ENCODE measurements at places on chromosomes 2 and 18.

DNA sequence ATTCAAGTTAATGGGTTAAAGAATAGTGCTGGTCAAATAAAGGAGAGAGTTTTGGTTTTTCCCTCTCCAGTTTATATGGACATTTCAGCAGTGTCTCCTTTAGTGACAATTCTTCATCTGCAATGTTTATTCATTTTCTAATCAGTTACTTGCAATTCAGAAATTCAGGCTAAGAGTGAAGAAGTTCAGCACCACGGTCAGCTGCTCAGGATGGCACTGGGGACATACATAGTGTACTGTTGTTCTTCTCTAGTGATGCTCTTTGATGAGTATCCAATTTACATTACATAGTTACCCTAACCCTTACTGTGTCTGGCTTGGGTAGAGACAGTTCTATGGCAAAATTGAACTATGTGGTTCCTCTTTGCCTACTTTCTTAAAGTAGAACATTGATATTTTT lies 412.7 kb downstream of the CNTNAP5 start:
- no peak for DNase-seq

DNA sequence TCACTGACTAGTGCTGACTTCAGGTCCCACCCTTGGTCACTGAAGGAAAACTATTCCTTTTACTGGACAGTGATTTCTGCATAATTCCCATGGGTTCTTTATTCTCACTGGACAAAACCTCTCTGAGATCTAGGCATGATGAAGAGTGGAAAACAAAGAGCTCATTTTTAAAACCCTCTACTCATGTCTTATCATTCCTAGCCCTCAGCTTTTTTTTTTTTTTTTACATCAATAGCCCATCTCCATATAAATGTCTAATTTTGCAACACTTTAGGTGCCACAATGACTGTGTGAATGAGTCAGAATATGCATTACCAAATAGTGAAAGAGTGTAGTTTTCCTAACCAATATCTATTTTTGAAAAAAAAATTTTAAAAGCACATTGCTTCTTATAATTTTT lies 74.8 kb downstream of the TCF4 start:
- DNase-seq: no peak

DNA sequence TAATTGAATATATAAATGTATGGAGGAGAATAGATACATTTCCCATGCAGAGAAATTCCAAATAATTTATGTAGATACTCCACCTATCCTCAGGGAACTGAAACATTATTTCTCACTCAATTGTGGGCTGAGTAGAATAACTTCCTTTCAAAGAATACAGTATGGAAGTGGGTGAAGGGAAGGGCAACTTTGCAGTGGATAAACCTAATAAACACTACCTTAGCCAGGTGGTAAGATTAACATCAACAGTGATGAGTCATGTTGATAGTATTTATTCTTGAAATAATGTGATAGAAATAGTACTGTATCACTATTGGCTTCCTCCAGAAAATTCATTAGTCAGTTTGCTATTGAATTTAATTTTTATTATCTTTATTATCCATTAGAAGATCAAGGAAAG lies 716.4 kb upstream of the CHAC2 start:
- DNase-seq: no peak

GRCh38 chr2:12507295-12507694 lies 209.4 kb upstream of the TRIB2 start:
- DNase-seq: no peak

GRCh38 chr2:151996243-151997003 lies 102.4 kb downstream of the CACNB4 start:
- DNase-seq: no peak

- DNase-seq: no peak
Observed at GRCh38 chr2:159154366-159154765, 132.1 kb downstream of the WDSUB1 start.

GRCh38 chr2:234091432-234091879 lies 41.0 kb downstream of the SPP2 start:
- DNase-seq: no peak

GRCh38 chr2:25274868-25275574 lies 66.7 kb downstream of the DNMT3A start:
- no peak for DNase-seq

DNA sequence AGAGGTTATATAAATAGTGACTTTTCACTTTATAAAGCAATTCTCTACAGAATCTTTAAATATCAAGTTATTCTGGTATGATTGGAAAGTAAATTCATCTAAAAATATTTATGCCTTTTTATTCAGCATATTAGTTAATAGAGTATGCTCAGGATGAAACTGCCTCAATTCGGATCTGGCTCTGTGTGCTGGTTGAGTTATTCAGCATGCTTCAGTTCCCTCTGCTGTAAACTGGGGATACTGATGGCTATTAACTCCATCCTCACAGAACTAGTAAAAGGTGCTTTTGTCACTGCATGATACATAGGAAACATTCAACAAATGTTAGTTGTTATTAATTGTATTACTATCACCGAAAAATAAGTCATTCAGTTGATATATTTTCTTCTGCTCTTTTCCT lies 250.3 kb downstream of the NRXN1 start:
- DNase-seq: no peak

- no peak for DNase-seq
Observed at GRCh38 chr2:128069769-128070168, 21.2 kb upstream of the UGGT1 start.

DNA sequence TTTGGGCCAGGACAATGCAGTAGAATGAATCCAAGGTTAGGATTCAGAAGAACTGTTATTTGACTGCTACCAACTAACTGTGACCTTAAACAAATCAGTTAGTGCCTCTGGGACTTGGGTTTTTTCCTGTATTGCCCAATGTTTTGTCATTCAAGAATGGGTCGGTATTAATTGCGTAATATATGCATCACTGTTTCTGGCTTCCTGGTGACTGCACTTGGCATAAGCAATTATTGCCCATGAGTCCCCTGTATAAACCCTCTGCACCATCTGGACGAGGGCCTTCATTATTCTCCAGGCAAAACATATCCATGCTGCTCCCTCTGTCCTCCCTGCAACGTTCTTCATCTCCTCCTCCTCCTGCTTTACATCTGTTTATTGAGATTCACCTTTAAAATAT lies 255.8 kb upstream of the LRRTM1 start:
- no peak for DNase-seq

DNA sequence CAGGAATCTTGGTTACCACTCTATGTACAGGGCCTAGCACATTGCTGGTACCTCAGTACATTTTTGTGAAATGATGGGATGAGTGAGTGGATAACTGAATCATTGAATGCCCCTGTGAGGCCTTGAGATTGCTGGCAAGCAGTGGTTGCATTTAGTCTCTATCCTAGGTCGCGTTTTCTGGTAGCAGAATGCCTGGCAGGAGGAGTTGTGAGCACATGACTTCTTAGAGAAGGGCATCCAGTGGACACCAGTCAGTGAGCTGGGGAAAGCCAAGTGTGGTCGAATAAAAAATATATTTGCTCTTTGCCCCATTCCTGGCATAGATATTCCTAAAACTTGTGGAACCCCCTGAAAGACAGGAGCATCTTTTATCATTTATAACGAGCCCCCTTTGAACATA lies 61.8 kb upstream of the SMAD2 start:
- DNase-seq: no peak

- no peak for DNase-seq
Observed at GRCh38 chr2:209610631-209611030, 161.0 kb upstream of the UNC80 start.

GRCh38 chr18:53752781-53753367 lies 471.6 kb downstream of the MBD2 start:
- no peak for DNase-seq

DNA sequence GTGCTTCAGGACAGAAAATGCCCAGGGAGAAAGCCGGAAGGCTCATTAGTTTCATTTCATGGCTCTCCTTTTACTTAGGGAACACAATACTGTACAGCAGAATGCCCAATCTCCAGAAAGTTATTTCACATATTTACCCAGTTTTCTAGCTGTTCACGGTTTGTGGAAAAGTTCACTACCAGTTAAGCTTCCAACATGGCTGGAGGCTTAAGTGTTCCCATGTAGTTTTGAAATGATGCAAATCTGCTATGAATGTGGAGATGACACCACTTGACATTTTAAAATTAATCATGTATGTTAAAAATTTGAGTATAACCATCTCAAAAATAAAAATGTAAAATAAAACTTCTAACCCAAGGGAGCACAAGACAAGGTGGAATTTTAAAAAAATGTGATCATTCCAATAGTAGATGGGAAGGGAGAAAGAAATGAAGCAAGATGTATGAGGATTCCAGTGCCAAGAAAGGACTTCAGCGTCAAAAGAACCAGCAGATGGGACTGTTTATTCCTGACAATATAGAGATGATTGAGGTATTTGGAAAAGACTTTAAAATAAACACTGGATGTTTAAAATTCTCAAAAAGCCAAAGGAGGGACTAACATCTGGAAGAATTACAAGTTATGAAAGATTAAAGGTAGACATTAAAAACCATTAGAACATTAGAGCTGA lies 60.9 kb upstream of the OSR1 start:
- no peak for DNase-seq

DNA sequence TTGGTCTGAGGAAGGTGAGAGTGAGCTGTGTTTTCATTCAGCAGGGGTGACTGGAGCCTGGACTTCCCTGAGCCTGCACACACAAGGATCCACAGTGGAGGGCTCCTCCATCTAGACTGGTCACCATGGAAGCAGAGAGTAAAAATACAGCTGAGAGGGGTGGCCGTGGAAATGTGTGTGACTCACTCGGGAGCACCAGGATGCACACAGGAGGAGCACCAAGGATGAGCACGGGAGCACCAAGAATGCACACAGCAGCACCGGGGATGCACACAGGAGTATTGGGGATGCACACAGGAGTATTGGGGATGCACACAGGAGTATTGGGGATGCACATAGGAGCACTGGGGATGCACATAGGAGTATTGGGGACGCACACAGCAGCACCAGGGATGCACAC lies 365.2 kb upstream of the MYT1L start:
- DNase-seq: no peak

DNA sequence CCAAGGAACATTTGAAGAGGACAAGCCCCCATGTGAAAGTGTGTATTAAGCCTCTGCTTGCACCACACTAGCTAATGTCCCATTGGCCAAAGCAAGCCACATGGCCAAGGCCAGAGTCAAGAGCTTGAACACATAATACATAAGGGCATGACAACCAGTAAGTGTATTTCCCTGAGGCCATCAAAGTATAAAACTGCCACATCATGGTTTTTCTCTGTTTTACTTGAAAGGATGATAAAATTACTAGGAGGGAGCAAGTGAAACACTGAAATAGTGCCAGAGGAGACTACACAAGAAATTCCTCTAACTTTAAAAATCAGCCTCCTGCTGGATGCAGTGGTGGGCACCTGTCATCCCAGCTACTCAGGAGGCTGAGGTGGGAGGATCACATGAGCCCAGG lies 30.9 kb upstream of the EML6 start:
- no peak for DNase-seq

DNA sequence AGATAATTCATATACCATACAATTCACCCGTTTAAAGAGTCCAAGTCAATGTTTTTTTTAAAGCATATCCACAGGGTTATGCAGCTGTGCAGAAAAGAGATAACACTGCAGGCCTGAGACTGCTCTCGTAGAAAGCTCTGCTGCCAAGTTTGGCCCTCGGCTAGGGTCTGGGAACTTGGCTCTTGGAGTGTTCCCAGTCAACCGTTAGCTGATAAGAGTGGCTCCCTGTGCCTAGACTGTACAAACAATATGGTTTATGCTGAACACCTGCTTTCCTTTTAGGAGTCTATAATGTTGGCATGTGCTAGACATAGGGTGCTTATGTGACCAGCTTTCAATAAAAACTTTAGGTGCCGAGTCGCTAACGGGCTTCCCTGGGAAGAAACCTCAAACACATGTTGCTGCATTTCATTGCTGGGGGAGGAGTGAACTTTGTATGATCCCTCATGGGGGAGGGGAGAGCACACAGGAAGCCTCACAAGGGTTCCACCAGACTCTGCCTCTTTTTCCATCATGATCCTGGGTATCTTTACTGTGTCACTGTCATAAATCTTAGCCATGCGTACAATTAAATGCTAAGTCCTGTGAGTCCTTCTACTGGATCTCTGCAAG lies 34.7 kb downstream of the RFX8 start:
- no peak for DNase-seq

DNA sequence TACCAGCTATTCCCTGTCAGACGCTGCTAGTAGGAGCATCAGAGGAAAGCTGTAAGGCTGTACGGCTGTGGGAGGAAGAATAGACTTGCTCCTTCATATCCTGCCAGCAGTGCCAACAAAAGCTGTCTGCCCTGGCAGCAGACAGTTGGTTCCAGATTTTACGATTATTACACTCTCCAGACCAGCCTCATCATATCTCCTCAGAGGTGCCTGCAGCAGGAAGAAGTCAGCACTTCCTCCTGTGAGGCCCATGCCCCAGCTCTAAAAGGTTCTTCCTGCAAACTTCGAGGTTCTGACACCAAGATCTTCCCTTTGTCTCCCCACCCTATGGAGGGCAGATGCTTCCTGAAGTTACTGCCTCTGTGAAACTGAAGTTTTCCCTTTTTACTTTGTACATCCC lies 537.7 kb upstream of the PKDCC start:
- DNase-seq: no peak

GRCh38 chr2:157182834-157183396 lies 74.6 kb upstream of the GALNT5 start:
- DNase-seq: no peak

- no peak for DNase-seq
Observed at GRCh38 chr2:40028792-40029488, 249.9 kb upstream of the THUMPD2 start.

DNA sequence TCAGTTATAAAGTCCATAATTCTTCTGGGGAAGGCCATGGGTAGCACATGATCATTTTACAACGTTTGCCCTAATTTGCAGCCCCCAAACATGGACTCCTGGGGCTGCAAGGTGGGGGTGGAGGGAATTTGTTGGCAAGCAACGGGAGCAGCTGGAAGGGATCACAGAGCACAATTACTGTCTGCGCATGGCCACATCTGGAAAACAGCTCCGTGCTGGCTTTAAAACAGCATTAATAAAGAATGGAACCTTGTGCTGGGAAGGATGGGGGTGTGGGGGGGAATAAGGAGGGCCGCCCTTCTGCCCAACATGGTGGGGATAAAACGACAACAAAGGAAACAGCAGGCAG lies 60.9 kb upstream of the SLC14A2 start:
- DNase-seq: no peak

DNA sequence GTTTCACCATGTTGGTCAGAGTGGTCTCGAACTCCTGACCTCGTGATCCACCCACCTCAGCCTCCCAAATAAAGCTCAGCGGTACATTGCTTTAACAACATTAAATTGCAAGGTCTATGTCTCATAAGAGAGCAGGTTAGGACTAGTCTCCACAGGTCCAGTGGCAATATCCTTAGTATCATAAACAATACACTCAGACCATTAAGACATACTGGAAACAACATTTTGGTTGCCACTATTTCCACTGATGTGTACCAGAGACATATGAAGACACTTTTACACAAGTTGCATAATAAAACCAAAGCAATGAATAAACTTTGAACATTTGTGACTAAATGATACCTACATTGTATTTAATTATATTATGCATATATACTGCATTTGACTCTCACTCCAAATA lies 1130.0 kb downstream of the TSN start:
- no peak for DNase-seq

DNA sequence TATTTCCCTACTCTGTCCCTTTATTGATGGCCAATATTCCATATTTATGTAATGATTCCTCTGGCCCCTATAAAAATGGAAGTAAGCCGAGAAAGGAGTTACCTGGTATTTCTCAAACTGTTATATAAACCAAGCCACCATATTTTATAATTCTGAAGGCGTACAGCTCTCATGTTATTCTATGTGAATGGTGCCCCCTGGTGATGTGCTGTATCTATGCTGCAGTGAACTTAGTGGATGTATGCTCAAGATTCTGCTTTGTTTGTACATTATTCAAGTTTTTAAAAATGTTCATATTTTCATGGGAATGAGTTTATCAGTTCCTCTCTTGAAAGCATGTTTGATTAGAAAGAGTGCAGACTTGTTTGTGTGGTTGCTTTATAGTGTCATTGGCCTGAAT lies 194.5 kb upstream of the LRRTM1 start:
- DNase-seq: no peak

All from 8988T (cell line).